Karpas-422 (cell line): ENCODE measurements at places on chromosomes 3 and 15.

DNA sequence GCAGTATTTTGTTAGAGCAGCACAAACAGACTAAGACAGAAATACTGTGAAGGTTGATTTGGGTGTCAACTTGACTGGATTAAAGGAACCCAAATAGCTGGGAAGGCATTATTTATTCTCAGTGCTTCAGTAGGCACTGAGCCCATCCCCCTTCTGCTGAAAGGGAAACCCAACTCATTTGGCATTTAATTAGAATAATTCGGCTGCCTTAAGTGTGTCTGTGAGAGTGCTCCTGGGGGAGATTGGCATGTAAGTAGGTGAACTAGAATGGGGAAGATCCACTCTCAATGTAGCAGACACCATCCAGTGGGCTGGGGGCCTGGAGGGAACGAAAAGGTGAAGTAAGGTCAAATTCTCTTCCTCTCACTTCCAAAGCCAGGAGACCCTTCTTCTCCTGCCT is 20.5 kb upstream of the SLCO3A1 start:
- no peak overlapping the region for H3K4me3 ChIP-seq
- H3K27ac ChIP-seq, result no peak overlapping the region
- H3K27me3 ChIP-seq, result no peaks in the 10 kb centered on the region; the same call in 1 of the 2 replicates
- H3K36me3 ChIP-seq, result no peaks in the 10 kb centered on the region
- DNase-seq, result no peak
- H3K4me1 ChIP-seq, result no peaks in the 10 kb centered on the region

- H3K4me3 ChIP-seq, result no peak within 1 kb of the TSS
- H3K4me1 ChIP-seq, result no peaks in the 10 kb centered on the region
- DNase-seq, result no peak
- H3K36me3 ChIP-seq, result no peaks in the 10 kb centered on the region
These were observed at the start of gene P2RY1 for GRCh38 chr3:152834776-152835600. Gene P2RY1 (plus strand): TSS chr3:152835131. CDS start chr3:152835783, 652 bp downstream.

DNA sequence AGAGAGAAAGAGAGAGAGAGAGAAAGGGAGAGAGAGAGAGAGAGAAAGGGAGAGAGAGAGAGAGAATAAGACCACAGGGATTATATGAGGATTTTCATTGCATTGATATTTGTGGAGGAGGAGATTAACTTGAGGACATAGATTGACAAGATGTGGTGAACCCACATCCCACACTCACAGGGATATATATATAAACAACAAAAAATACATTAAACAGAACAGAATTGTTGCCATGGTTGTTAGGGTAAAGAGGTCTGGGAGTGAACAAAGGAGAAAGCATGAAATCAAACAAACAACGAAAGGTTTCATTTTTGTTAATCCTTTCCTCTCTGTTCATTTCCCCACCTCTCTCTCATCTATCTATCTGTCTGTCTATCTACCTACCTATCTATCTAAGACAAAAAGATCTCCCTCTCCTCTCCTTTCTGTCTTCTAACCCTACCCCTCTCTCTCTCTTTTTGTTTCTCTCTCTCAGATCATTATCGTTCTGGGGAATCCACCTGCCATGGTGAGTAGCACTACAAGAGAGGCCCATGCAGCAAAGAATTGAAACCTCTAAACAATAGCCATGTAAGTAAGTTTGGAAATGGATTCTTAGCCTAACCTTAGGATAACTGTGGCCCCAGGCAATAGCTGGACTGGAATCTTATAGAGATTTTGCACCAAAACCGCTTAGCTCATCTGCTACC is 280.9 kb downstream of the RAP2B start:
- no peaks in the 10 kb centered on the region for H3K4me1 ChIP-seq
- no peaks in the 10 kb centered on the region for H3K27me3 ChIP-seq
- no peak overlapping the region for H3K4me3 ChIP-seq
- no peak overlapping the region for H3K27ac ChIP-seq
- no peak for DNase-seq

DNA sequence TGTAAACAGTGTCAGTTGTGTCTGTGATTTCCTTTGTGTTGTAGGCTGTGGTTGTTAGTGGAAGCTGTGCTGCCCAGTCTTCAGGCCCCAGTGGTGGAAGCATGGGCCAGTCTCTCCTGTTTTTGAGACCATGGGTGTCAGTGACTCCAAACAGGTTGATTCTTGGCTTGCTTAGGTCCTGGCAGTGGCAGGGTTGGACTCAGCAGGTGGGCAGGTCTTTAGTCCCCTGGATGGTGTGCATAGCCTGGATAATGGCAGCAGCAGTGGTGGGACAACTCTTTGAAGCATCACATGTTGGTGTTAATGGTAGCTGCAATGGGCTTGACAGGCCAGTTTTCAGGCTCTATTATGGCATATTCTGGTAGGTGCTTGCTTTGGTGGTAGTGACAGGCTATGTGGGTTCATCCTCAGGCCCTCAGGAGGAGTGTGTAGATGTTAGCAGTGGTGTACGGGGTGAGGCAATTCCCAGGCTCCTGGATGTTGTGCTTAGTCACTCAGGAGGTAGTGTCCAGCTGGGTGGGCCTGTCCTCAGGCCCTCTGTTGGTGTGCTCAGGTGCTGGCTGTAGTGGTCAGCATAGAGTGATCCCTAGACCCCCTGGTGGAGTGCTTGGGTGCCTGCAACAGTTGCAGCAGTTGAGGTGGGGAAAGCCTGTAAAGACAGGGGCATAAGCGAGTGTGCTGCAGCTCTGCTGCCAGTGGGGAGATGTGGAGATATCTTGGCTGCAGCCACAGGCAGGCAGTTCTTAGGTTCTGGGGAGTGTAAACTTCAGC is 596.7 kb downstream of the PDCD6IP start:
- no peak overlapping the region for H3K27ac ChIP-seq
- H3K4me1 ChIP-seq, result no peaks in the 10 kb centered on the region
- H3K27me3 ChIP-seq, result 0 out of 2 replicates have a peak, but pooled peaks cover 3% of the 10 kb centered on the region
- no peak overlapping the region for H3K4me3 ChIP-seq
- no peak for DNase-seq

GRCh38 chr3:56055546-56055945 is 412.7 kb downstream of the ERC2 start:
- H3K27me3 ChIP-seq, result no peaks in the 10 kb centered on the region
- no peak overlapping the region for H3K4me3 ChIP-seq
- no peak for DNase-seq
- no peaks in the 10 kb centered on the region for H3K36me3 ChIP-seq
- H3K27ac ChIP-seq, result no peak overlapping the region
- H3K4me1 ChIP-seq, result no peaks in the 10 kb centered on the region

- H3K27ac ChIP-seq, result no peak overlapping the region
- no peak for DNase-seq
- no peak overlapping the region for H3K4me3 ChIP-seq
- H3K4me1 ChIP-seq, result peaks cover 6% of the 10 kb centered on the region
- H3K36me3 ChIP-seq, result no peaks in the 10 kb centered on the region
These were observed 221.4 kb downstream of the CADPS start for GRCh38 chr3:62653796-62654195.
